Activated T-cell treated with anti-CD3 and anti-CD28 coated beads, Interleukin-2, amount 50 U/mL, for 72 hours (primary cell): ENCODE measurements at places on chromosomes 11 and 22.

GRCh38 chr11:82718307-82718706 is 15.4 kb downstream of the FAM181B start:
- DNase-seq, result no peak
- no peak overlapping the region for H3K4me3 ChIP-seq
- H3K36me3 ChIP-seq, result no peaks in the 10 kb centered on the region
- H3K4me1 ChIP-seq, result peaks cover 4% of the 10 kb centered on the region
- H3K27me3 ChIP-seq, result no peaks in the 10 kb centered on the region

DNA sequence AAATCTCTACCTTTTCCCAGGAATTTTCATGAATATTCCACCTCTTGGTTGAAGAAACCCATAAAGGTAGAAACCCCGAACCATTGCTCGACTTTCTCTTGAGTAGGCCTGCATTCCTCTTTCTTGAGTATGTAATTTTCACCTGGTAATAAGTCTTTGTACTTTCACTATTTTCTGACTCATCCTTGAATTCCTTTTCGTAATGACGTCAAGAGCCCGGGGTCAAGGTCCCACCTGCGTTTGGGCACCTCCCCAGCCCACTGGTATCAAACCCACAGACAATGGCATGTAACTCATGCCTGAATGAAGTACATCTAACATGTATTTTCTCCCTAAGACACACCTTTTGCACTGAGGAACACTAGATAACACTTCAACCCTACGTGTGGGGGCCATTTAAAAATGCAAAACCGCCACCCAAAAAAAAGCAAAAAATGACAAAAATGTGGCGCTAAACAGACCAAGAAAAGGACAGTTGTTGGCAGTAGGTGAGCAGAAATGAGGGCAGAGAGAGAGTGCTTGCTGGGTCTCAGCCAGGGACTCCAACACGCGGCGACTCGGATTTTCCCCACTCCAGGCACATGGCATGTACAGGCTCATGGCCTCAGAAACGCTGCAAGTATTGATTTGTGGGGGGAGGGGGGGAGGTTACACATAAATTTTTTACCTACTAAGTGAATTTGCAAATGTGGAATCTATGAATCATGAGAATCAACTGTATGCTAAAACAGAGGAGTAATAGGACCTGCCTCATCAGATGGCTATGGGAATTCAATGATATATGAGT is 4.1 kb upstream of the C11orf24 start:
- no peak for DNase-seq
- H3K4me1 ChIP-seq, result peaks cover 27% of the 10 kb centered on the region
- H3K36me3 ChIP-seq, result no peaks in the 10 kb centered on the region

DNA sequence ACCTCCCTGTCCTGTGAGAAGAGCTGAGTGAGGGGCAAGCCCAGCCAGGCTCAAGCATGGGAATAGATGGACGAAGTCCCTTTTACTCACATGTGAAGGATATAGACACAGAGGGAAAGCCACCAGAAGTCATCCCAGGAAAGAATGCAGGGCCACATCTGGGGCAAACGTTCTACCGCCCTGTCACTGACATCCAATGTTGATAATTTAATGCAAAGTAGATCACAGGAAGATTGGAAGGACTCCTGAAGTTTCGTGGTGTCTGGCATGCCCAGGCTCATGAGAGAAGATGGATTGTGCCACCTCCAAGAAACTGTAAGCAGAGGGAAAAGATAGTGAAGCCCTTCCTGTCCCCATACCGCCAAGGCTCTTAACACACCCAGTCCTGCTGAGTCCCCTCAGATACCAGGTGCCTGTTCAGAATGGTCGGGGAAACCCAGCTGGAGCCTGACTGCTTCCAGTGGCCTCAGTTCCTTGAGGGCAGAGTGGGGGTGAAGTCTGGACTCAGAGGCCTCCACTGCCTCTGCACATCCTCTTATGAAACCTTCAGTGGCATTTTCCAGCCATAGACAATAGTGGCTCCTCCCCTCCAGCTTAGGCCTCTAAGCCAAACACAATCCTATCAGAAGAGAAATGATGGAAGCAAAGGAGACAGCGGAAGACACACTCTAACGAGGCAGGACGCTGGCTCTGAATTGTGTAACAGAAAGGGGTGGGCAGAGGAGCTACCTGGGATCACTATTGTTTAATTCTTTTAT is 7.5 kb upstream of the STK33 start:
- no peak for DNase-seq
- no peak overlapping the region for H3K27ac ChIP-seq
- peaks cover 46% of the 10 kb centered on the region for H3K27me3 ChIP-seq
- no peaks in the 10 kb centered on the region for H3K4me1 ChIP-seq
- no peak overlapping the region for H3K4me3 ChIP-seq
- H3K36me3 ChIP-seq, result no peaks in the 10 kb centered on the region

GRCh38 chr22:35400501-35400790 is 506 bp downstream of the MCM5 start:
- no peaks in the 10 kb centered on the region for H3K27me3 ChIP-seq
- peak overlapping the region; percentile 100 for H3K4me3 ChIP-seq
- DNase-seq, result peak; percentile 18
- peak overlapping the region; percentile 38 for H3K27ac ChIP-seq
